Natural killer cell treated with Interleukin-12 subunit alpha and Interleukin-12 subunit beta and Interleukin-15 and Interleukin-18, amount 100 ng/mL, for 72 hours (primary cell): ENCODE measurements at places on chromosomes 7 and 10. TPM values are rescaled to one million over a fixed set of nuclear protein-coding genes. Genes with fewer than 3 reads are reported as not detected.

THNSL1 gene
- 1.6 TPM for total RNA-seq

SPAG6 gene
- 0.28 TPM for total RNA-seq

MAGI2 gene
- 0.19 TPM for total RNA-seq

- H3K27me3 ChIP-seq = peaks cover 37% of the 10 kb centered on the region
- H3K36me3 ChIP-seq = peaks cover 21% of the 10 kb centered on the region
- DNase-seq = no peak
- H3K4me3 ChIP-seq = no peak overlapping the region
- H3K4me1 ChIP-seq = peaks cover 23% of the 10 kb centered on the region
Observed at GRCh38 chr10:1256432-1256725, 200.2 kb downstream of the WDR37 start.

DNA sequence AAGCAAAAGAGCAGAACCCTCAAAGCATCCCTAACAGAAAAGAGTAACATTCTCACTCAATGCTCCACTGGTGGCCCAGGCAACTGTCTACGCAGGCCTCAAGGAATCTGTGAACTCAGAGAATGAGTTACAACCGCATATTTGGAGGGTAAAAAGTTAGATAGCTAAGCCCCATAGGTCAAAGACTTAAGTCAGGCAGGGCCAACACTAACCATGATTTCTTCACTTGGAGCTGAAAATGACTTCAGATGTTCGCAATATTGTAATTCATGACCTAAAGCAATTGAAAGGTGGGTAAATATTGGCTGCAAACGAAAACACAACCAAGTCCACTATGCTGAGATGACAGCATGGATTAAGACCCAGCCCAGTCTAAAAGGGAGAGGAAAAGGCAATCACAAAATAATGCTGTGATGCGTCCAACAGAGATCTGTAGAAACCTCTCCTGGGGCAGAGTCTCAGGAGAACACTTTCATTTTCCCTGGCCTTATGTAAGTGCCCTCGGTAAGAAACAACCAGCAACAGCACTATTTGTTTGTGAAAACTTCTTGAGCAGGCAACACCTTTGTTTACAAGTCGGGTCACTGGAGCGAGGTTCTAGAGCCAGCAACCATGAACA lies 176.5 kb downstream of the TNS3 start:
- peaks cover 2% of the 10 kb centered on the region for H3K27me3 ChIP-seq
- no peak for DNase-seq
- no peaks in the 10 kb centered on the region for H3K4me1 ChIP-seq
- H3K36me3 ChIP-seq = no peaks in the 10 kb centered on the region
- no peak overlapping the region for H3K27ac ChIP-seq

GRCh38 chr10:71520042-71520441 lies 123.3 kb downstream of the CDH23 start:
- H3K27ac ChIP-seq = no peak overlapping the region
- no peaks in the 10 kb centered on the region for H3K4me1 ChIP-seq
- H3K27me3 ChIP-seq = no peaks in the 10 kb centered on the region
- DNase-seq = no peak

DNA sequence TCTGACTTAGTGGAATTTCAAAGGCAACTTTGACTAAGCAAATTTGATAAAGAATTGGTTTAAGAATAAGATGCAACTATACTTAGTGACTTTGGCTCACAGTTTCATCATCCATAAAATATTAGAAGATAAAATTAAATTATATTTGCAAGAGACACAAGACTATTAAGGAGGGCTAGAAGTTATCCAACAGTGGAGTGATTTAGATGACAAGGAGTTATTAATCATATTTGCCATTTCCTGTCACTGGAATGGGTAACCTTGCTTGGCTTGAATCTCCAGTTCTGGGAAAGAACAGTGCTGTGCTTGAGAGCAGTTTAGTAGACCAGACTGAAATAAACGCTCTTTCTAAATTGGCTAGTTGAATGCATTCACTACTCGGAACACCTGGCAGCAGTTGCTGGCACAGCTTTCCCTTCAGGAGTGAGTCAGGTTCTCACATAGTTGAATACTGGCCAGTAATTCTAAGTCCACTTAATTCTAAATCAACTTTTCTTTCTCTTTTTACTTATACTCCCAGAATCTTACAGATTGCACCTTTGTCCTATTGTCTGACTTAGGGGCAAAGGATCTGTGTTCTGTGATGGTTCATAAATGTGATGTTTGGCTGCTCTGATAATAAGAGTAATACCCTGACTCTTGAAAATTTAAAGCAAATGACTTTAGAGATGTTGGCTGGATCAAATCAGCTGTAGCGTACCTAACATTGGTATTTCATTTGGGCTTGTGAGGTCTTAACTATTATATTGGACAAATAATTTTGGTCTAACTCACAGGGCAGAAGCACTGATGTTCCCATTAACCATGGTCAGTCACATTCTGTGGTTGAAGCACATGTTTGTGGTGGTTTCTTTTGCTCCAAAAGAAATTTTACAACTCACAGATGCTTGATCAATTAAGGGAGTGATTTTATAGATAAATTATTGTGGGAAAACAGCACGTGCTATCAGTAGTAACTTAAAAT lies 16.6 kb downstream of the STMP1 start:
- H3K4me1 ChIP-seq = no peaks in the 10 kb centered on the region
- no peaks in the 10 kb centered on the region for H3K27me3 ChIP-seq
- no peak overlapping the region for H3K27ac ChIP-seq
- no peak overlapping the region for H3K4me3 ChIP-seq

DNA sequence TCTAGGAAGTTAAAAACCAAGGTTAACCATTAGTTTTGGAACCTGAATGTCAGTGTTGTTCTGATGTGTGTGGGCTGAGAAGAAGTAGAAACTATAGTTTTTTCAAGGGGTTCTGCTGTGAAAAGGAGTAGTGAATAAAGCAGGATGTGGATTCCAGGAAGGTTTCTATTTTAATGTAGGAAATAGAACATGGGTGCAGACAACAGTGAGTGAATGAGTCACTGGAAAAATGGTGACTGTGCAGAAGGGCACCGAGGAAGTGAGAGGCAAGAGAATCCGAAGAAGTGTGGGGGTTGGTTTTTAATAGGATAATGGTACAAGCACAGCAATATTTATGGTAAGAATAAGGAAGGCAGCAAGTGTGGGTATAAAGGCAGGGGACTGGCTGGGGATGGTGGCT lies 120.4 kb downstream of the ARHGAP21 start:
- peaks cover 7% of the 10 kb centered on the region for H3K4me1 ChIP-seq
- peaks cover 20% of the 10 kb centered on the region for H3K36me3 ChIP-seq
- H3K4me3 ChIP-seq = peak overlapping the region; percentile 43
- no peak for DNase-seq
- H3K27me3 ChIP-seq = no peaks in the 10 kb centered on the region
- H3K27ac ChIP-seq = peak overlapping the region; percentile 66

MSMB gene
- total RNA-seq = not detected
